NCI-H460 (cell line): ENCODE measurements at places on chromosomes 7 and 10.

GRCh38 chr10:118447478-118448270 lies 105.5 kb upstream of the FAM204A start:
- no peak for DNase-seq

- DNase-seq: no peak
These were observed 250.9 kb downstream of the KIF20B start for GRCh38 chr10:89952325-89952724.

DNA sequence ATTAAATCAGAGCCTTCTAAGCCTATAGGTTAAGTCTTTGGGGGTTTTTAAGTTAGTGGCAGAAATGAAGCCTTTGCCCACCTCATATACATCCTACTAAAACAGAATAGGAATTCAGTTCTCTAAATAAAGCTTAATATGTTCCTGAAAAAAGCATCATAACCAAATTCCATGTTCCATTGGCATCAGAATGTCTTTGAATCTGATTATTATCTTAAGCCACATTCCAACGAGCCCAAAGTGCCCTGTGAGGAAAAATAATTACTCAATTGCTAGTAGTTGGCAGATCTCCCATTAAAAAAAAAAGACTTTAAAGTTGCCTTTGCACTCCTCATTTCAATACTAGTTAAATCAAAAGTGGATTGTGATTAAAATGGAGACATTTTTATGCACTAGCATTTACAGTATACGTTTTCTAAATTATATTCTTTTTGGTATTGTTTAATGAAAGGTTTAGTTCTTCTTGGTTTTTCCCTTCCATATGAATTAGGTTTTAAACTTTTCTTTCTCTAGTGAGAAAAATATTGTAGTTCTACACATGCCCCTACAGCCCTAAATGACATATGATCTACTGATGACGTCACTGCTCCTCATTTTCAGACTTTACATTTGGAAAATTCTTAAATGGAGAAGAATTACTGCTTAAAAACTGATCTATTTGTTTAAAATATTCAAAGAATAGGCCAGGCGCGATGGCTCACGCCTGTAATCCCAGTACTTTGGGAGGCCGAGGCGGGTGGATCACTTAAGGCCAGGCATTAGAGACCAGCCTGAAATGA lies 54.3 kb upstream of the CABCOCO1 start:
- no peak for DNase-seq

- DNase-seq: no peak
These were observed 446.3 kb upstream of the POT1 start for GRCh38 chr7:125375942-125376341.

DNA sequence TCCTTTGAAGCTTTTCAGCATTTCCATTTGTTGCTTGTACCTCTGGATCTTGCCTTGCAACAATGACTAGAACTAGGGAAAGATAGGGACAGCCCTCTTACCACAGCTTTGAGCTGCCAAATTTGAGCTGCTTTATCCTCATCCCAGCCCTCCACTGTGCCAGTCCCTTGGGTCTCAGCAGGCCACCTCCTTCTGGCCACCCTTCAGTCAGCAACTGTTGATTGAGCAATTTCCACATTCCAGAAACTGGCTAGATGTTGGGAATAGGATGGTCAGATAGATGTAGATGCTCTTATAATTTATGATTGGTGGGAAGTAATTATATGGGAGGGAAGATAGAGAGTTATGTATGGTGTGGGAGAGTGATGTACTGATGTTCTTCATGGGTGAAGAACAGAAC lies 100.1 kb downstream of the ST7 start:
- no peak for DNase-seq

DNA sequence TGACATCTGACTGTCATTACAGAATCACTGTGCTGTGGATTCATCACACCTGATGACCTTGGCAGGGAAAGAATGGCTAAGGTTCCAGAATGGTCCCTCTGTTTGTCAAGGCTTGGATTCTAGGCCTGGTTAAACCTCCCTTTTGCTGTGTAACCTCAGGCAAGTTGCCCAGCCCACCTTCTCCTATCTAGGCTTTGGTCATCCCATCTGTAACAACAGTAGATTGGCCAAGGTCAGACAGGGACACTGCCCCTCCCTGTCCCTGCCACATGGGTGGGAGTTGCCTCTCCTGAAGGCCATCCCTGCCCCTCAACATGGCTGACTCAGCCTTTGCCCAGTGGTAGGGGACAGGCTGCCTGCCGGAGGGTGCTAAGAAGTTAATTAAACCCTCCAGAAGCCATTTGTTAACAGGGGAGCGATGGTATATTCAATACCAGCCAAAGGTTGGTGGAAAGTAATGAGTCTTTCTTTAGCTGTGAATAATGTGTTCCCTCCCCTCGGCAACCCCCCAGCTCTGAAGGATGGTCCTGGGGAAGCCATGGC lies 149.8 kb upstream of the PCBD1 start:
- DNase-seq: no peak

DNA sequence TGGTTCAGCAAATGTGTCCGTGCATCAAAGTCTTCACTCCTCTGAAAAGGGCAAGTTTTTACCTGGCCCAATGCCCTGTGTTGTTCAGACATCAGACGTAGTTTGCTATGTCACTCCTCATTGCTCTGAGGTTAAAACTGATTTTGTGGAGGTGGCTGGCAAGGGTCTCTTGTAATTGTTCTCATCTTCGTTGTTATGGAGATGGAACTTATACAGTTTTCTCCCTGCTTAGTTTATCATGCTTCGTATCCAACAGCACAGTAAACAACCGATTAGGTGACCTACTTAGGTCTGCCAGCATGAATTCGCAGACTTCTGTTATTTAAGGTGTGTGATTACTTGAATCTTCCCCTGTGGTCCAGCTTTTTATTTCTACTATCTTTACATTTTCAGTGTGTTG lies 274.1 kb upstream of the SMIM30 start:
- DNase-seq: no peak

DNA sequence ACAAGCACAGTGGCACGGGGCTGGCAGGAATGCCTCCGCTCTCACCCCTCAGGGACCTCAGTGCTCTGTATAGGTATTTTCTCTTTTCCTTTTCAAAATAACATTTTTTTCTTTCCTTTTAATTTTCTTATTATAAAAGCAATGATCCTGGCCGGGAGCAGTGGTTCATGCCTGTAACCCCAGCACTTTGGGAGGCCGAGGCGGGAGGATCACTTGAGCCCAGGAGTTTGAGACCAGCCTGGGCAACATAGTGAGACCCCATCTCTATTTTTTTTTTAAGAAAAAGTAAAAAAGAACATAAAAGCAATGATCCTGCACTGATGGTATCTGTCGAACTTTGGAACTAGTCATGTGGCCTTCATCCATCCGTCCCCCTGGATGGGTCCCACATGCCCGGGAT lies 3.2 kb downstream of the PRF1 start:
- no peak for DNase-seq

DNA sequence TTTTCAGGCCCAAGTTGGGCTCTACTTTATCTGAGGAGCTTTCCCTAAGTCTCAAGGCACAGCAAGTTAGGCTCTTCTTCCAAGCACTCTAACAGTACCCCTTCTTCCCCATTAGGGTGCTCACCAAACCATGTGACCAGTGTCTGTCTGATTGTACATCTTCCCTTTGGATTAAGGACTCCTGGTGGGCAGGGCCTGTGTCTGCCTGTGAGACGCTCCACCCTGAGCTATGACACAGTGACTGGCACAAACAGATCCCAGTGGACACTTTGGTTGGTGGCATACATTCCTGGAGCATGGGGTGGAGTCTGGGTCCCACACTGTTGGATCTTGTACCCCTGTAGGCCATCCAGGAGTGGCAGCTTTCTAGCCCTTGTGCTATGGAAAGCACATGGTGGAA lies 23.8 kb downstream of the PLPP4 start:
- no peak for DNase-seq

- DNase-seq: no peak
These were observed 266.0 kb downstream of the AUTS2 start for GRCh38 chr7:69864274-69864673.

- DNase-seq: no peak
These were observed 263.1 kb downstream of the RPS24 start for GRCh38 chr10:78296785-78297184.

GRCh38 chr10:44756216-44756615 lies 154.9 kb upstream of the TMEM72 start:
- no peak for DNase-seq

DNA sequence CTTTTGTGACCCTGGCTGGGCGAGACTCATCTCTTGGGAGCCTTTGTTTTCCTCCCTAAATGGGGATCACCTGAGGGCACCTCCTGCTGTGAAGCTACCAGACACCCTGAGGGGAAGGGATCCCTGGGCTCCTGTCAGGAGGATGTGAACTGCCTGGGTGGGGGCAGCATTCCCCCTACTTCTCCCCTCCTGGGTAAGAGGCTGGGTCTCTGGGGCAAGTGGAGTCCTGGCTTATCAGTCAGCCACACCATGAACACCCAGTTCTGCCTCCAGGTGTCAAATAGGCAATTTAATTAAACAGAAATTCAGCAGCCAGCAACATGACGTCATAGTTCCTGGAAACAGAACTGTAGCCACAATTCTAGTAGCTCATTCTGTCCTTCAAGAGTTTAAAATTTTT lies 97.7 kb upstream of the RET start:
- no peak for DNase-seq

- no peak for DNase-seq
These were observed 131.5 kb upstream of the PFKP start for GRCh38 chr10:2935647-2936386.

GRCh38 chr10:49009199-49009979 lies 69.7 kb upstream of the LRRC18 start:
- DNase-seq: no peak

- DNase-seq: no peak
These were observed 285.9 kb upstream of the CSTF2T start for GRCh38 chr10:51985336-51985735.

GRCh38 chr10:63384001-63384400 lies 81.8 kb downstream of the JMJD1C start:
- no peak for DNase-seq

GRCh38 chr7:55127622-55128081 lies 108.8 kb downstream of the EGFR start:
- no peak for DNase-seq

- no peak for DNase-seq
These were observed 88.8 kb downstream of the SLC25A13 start for GRCh38 chr7:96233084-96233483.

- DNase-seq: no peak
These were observed 39.3 kb downstream of the WASL start for GRCh38 chr7:123709525-123709924.

GRCh38 chr10:84497978-84498377 lies 169.6 kb downstream of the CCSER2 start:
- no peak for DNase-seq

DNA sequence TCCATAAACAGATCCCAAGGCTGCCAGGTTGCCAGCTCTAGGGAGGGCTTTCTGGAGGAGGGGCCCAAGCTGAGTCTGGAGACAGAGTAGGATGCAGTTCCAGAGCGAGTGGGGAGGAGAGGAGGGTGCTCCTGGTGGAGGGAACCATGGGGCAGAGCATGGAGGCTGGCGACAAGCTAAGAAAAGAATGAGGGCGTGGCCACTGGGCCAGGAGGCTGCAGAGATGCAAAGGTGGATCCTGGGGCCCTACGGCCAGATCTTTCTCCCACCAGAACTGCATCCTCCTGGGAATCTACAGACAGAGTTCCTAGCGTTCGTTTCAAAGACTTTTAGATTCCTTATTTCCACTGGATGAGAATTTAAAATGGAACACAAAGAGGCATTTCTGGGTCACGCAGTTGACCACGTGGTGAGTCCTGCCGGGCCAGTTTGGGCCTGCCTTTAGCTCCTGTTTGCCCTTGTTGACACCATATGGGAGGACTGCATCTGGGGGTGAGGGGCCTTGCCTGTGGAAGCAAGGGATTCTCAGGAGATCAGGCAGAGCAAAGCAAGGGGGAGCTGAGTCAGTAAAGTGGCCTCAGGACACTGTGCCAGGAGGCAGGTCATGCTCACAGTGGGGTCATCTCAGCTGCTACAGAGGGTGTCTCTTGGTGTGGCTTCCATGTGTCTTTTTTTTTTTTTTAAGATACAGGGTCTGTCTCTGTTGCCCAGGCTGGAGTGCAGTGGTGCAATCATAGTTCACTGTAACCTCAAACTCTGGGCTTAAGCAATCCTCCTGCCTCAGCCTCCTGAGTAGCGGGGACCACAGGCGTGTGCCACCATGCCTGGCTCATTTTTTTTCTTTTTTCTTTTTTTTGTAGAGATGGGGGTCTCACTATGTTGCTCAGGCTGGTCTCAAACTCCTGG lies 137.8 kb downstream of the SH3PXD2A start:
- DNase-seq: no peak

- DNase-seq: no peak
These were observed 50.5 kb downstream of the PNLIPRP3 start for GRCh38 chr10:116477986-116478664.

- DNase-seq: no peak
These were observed 7.3 kb downstream of the SVIL start for GRCh38 chr10:29627201-29628132.

- no peak for DNase-seq
These were observed 9.5 kb downstream of the WAPL start for GRCh38 chr10:86512137-86512536.

GRCh38 chr10:92970301-92971070 lies 90.1 kb upstream of the CYP26C1 start:
- no peak for DNase-seq

DNA sequence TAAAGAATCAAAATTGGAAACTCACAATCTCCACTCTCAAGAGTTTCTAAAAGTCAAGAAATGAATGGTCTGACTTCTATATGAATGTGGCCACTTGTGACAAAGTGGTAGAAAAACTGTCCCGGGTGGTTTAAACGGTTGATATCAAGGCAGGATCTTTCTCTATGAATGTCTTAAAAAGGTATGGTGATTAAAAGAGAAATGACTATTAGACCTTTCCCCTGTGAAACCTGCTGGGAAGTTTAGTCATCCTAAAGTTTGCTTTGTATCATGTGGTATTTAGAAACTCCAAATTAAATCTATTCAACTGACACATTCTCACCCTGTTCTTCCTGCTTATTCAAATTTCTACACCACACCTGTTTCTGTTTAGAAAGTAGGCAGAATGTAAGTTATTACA lies 492.5 kb downstream of the XPNPEP1 start:
- no peak for DNase-seq

GRCh38 chr7:127943541-127944521 lies 87.4 kb downstream of the LRRC4 start:
- DNase-seq: no peak

GRCh38 chr7:17725821-17726220 lies 214.5 kb downstream of the SNX13 start:
- DNase-seq: no peak
